Dermis blood vessel endothelial cell (primary cell): ENCODE measurements at places on chromosomes 12 and 14. TPM values are rescaled to one million over a fixed set of nuclear protein-coding genes. Genes with fewer than 3 reads are reported as not detected.

The CDKL1 gene
- 15.0 and 43.6 TPM in 2 replicates for total RNA-seq

The EFS gene
- 0.17 TPM in 1 of 2 replicates, not detected in the other for total RNA-seq

The TXNDC16 gene
- 3.4 and 4.7 TPM in 2 replicates for total RNA-seq

The PLBD1 gene
- 0.34 and 1.4 TPM in 2 replicates for total RNA-seq

The TAS2R9 gene
- total RNA-seq: not detected in 2 replicates
